ENCODE measurements at places on chromosomes 13 and 19. TPM values are rescaled to one million over a fixed set of nuclear protein-coding genes. Genes with fewer than 3 reads are reported as not detected.

Gene ZNF540
- 1.7 TPM for total RNA-seq

Gene PRTN3
- total RNA-seq: not detected

Gene YJU2
- 25.8 TPM for total RNA-seq

Gene SOX1
- not detected for total RNA-seq

Gene RNF113B
- total RNA-seq: not detected

Gene CGB8
- not detected for total RNA-seq

Gene C19orf85
- total RNA-seq: not detected

Gene CD209
- not detected for total RNA-seq

Gene METTL21C
- not detected for total RNA-seq

Gene TYROBP
- 0.81 TPM for total RNA-seq

Gene FBXO27
- total RNA-seq: 1.9 TPM

Gene GSX1
- total RNA-seq: not detected

Gene CCDC169
- not detected for total RNA-seq

Gene ARHGEF1
- 308 TPM for total RNA-seq

Gene RDH8
- not detected for total RNA-seq

Gene FFAR3
- total RNA-seq: 1.1 TPM

Gene KCNN1
- total RNA-seq: 0.25 TPM

Gene CYP2F1
- not detected for total RNA-seq

Gene C19orf81
- 3.2 TPM for total RNA-seq

Gene COMP
- total RNA-seq: not detected

Gene UGGT2
- not detected for total RNA-seq

Gene ZNF844
- 3.8 TPM for total RNA-seq

Gene ZNF578
- total RNA-seq: 0.86 TPM

Gene STARD13
- not detected for total RNA-seq

Gene TPTE2
- 0.27 TPM for total RNA-seq

Gene STAP2
- total RNA-seq: 14.6 TPM

Gene CGB2
- total RNA-seq: not detected

Gene LRRC25
- total RNA-seq: not detected

Gene SIGLEC5
- total RNA-seq: not detected

Gene PROZ
- not detected for total RNA-seq

Gene CDX2
- total RNA-seq: not detected

Gene ZNF579
- 7.2 TPM for total RNA-seq

Gene TMEM238
- total RNA-seq: 9.4 TPM

Gene IL17D
- total RNA-seq: 0.49 TPM

Gene PCP2
- 4.0 TPM for total RNA-seq

Gene TTC9B
- total RNA-seq: not detected
